B cell (primary cell): ENCODE measurements at places on chromosomes 13 and 19. TPM values are rescaled to one million over a fixed set of nuclear protein-coding genes. Genes with fewer than 3 reads are reported as not detected.

ZNF835 gene
- 7.0 and 10.1 TPM in 2 replicates for total RNA-seq

F2RL3 gene
- 0.39 and 1.1 TPM in 2 replicates for total RNA-seq

STAP2 gene
- 0.27 and 0.51 TPM in 2 replicates for total RNA-seq

IZUMO2 gene
- total RNA-seq = not detected in 2 replicates

DNA sequence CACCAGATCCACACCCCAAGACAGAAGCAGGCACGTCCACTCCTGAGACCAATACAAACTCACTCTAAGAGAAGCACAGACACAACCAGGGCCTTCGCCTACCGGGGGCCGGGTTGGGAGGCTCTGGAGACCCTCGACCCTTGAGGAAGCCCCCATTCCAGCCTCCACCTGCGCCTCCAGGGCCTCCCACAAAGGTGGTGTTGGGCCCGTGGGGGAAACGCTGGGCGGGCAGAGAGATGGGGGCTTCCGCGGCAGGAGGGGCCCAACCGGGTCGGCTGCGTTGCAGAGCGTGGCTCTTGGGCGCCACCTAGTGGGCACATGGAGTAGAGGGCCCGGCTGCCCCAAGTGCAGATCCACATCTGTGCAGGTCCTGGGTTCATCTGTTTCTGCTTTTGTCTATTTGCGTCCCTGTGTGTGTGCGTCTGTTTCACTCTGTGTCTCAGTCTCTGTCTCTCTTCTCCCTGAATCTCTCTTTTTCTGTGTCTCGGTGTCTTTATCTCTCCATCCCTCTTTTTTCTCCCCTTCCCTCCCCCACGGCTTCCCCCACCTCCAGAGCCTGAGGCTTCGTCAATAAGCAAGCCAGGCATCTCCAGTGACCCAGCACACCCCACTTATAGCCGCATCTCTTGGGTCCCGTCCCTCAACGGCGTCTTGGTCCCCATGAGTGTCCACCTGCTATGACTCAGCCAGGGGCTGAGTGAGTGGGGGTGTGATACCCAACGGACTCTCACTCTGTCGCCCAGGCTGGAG is 10.5 kb upstream of the TINCR start:
- H3K27me3 ChIP-seq = peaks cover 3% of the 10 kb centered on the region
- H3K4me1 ChIP-seq = no peaks in the 10 kb centered on the region
- peaks cover 9% of the 10 kb centered on the region for H3K36me3 ChIP-seq
- H3K27ac ChIP-seq = no peak overlapping the region
- no peak overlapping the region for H3K4me3 ChIP-seq

DNA sequence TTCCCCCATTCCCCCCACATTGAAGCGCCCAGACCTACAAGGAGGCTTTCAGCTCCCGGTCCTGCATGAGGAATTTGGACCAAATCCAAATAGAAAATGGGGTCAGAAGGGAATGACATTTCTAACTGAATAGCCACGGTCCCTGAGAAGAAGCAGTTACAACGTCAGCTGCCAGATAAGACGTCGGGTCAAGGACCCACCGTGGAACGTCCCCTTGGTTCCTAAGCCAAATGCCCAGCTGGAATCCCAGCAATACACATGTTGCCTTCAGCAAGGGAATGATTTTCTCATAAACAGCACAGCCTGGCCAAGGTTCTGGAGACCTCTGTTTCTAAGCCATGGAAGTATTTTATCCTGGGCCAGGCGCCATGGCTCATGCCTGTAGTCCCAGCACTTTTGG is 109.1 kb upstream of the PEG3 start:
- H3K36me3 ChIP-seq = no peaks in the 10 kb centered on the region
- DNase-seq = no peak
- H3K27me3 ChIP-seq = no peaks in the 10 kb centered on the region
- no peaks in the 10 kb centered on the region for H3K4me1 ChIP-seq
- no peak overlapping the region for H3K27ac ChIP-seq

GRCh38 chr19:54209058-54209810 is 8.6 kb downstream of the RPS9 start:
- H3K27ac ChIP-seq = no peak overlapping the region
- no peak overlapping the region for H3K4me3 ChIP-seq
- H3K4me1 ChIP-seq = peaks cover 24% of the 10 kb centered on the region
- H3K27me3 ChIP-seq = no peaks in the 10 kb centered on the region
- no peaks in the 10 kb centered on the region for H3K36me3 ChIP-seq
